ENCODE measurements at places on chromosomes 7 and 10. TPM values are rescaled to one million over a fixed set of nuclear protein-coding genes. Genes with fewer than 3 reads are reported as not detected.

- no peak for DNase-seq
These were observed 67.4 kb downstream of the KIAA1549 start for GRCh38 chr7:138913783-138914182.

DNA sequence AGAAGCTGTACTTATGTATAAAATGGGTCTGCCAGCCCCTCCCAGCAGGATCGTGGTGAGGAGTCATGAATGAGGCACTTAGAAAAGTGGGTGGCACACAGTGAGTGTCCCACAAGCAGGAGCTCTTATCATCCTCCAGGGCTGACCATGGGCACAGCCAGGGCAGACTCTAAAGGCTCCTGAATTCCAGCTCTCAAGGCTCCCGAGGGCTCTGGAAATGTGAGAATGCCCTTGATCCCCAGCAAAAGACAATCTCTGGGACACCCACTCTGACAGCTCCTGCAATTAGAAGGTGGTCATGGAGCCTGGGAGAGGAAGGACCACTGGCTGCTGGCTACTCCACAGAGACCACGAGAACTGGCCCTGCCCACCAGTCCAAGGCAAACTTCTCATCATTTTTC lies 1.6 kb downstream of the VSTM4 start:
- DNase-seq: no peak

DNA sequence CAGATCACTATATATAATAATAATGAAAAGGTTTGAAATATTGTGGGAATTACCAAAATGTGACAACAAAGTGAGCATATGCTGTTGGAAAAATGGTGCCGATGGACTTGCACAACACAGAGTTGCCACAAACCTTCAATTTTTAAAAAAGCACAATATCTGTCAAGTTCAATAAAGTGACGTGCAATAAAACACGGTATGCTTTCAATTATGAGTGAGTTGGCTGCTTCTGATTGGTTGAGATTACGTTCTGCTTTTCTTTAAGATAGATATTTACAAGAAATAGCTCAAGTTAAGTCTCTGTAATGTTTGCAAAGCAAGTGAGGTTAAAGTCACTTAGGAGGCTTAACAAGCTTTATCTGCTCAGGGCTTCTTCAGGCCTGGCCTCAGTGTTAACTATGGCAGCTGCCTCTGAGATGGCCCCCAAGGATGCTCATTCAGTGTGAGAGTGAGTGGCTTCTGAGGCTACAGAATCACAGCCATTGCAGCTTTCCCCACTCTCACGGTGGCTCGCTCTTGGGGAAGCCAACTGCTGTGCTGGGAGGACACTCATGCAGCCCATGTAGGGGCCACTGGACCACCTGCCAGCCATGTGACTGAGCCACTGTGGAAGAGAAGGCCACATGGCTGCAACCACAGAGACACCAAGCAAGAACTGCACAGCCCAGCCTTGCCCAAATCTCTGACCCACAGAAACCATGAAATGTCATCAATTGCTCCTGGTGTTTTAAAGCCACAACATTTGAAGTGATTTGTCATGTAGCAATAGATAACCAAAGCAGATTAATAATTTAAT lies 78.3 kb upstream of the TMEM72 start:
- no peak for DNase-seq

- no peak for DNase-seq
These were observed 70.6 kb downstream of the ZPBP start for GRCh38 chr7:50022451-50022850.

DNA sequence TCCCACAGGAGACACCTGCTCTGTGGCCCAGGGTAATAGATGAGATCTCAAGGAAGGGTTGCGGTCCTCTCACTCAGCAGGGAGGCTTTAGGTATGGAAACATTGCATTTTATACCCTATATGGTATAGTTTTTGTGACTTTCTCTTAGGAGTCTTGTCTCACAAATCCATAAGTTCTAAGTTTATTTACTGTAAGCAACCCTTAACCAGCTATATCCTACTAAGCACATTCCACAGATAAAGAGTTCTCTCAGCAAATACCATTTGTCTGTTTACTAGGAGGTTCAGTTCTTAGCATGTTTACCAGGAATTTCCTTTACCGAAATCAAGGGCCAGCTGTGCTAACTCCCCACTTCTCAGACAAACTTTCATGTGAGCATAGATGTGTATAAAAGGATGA lies 66.9 kb downstream of the ANLN start:
- DNase-seq: no peak

- no peak for DNase-seq
These were observed 90.5 kb upstream of the POM121L12 start for GRCh38 chr7:52944921-52945320.

SPOCK2 gene
- 0.24 TPM for total RNA-seq

PPP1R17 gene
- 0.96 TPM for total RNA-seq
